Smooth muscle cell of the coronary artery (primary cell): ENCODE measurements at places on chromosomes 1 and 21. TPM values are rescaled to one million over a fixed set of nuclear protein-coding genes. Genes with fewer than 3 reads are reported as not detected.

The C1orf185 gene
- total RNA-seq, result not detected in 2 replicates

The LCE2A gene
- total RNA-seq, result not detected in 2 replicates

The PTPN7 gene
- total RNA-seq, result not detected in 2 replicates

The ZNF670 gene
- total RNA-seq, result 0.23 and 2.0 TPM in 2 replicates

The NCMAP gene
- not detected in 2 replicates for total RNA-seq

The FCRL5 gene
- not detected in 2 replicates for total RNA-seq

The KCNJ6 gene
- under 0.01 and 0.23 TPM in 2 replicates for total RNA-seq

The TAL1 gene
- 0.12 and 0.45 TPM in 2 replicates for total RNA-seq

The SPAG17 gene
- total RNA-seq, result under 0.01 TPM in 1 of 2 replicates, not detected in the other

The SPRR4 gene
- total RNA-seq, result not detected in 2 replicates

The TFF2 gene
- total RNA-seq, result not detected in 2 replicates

The C1orf232 gene
- total RNA-seq, result not detected in 2 replicates

The BEST4 gene
- total RNA-seq, result 0.08 TPM in 1 of 2 replicates, not detected in the other

The SPATA21 gene
- total RNA-seq, result not detected in 2 replicates

The ARID1A gene
- total RNA-seq, result 6.3 and 8.3 TPM in 2 replicates

The FMO5 gene
- 0.75 and 1.2 TPM in 2 replicates for total RNA-seq

The C1orf174 gene
- 32.2 and 39.8 TPM in 2 replicates for total RNA-seq

The TTLL10 gene
- not detected in 2 replicates for total RNA-seq

The DUSP23 gene
- 14.4 and 40.7 TPM in 2 replicates for total RNA-seq

The TNFRSF1B gene
- 0.68 and 4.7 TPM in 2 replicates for total RNA-seq

The TTC22 gene
- total RNA-seq, result not detected in 2 replicates

The TOMM40L gene
- 8.7 and 11.7 TPM in 2 replicates for total RNA-seq

The PKLR gene
- total RNA-seq, result not detected in 2 replicates

The GSTM1 gene
- total RNA-seq, result 6.1 and 8.8 TPM in 2 replicates

The SLAMF8 gene
- total RNA-seq, result not detected in 2 replicates

The SYCP1 gene
- not detected in 2 replicates for total RNA-seq

The GPR3 gene
- total RNA-seq, result under 0.01 and 0.30 TPM in 2 replicates

The UMODL1 gene
- under 0.01 TPM in 1 of 2 replicates, not detected in the other for total RNA-seq

The SMPDL3B gene
- 0.08 and 0.12 TPM in 2 replicates for total RNA-seq

The ZRANB2 gene
- total RNA-seq, result 15.3 and 27.4 TPM in 2 replicates

The C1orf141 gene
- total RNA-seq, result not detected in 2 replicates

The BGLAP gene
- total RNA-seq, result 0.23 TPM in 1 of 2 replicates, not detected in the other

The PRDM16 gene
- 3.6 and 11.4 TPM in 2 replicates for total RNA-seq

The KISS1 gene
- total RNA-seq, result 0.38 TPM in 1 of 2 replicates, not detected in the other

The SPRR2B gene
- not detected in 2 replicates for total RNA-seq

The FAM72B gene
- 0.90 and 2.1 TPM in 2 replicates for total RNA-seq

The RGS8 gene
- total RNA-seq, result not detected in 2 replicates

The PCBP3 gene
- 10.8 TPM in 1 of 2 replicates, not detected in the other for total RNA-seq

The TRIM67 gene
- 0.23 TPM in 1 of 2 replicates, not detected in the other for total RNA-seq

The TMEM52 gene
- total RNA-seq, result not detected in 2 replicates

The OR14I1 gene
- total RNA-seq, result not detected in 2 replicates

The WASF2 gene
- total RNA-seq, result 9.5 and 13.8 TPM in 2 replicates

The EPHA10 gene
- total RNA-seq, result not detected in 2 replicates

The TFAP2E gene
- total RNA-seq, result 0.08 TPM in 1 of 2 replicates, not detected in the other

The TDRD5 gene
- total RNA-seq, result not detected in 2 replicates

The TOR3A gene
- 14.5 and 30.3 TPM in 2 replicates for total RNA-seq

The LRRC71 gene
- 0.08 TPM in 1 of 2 replicates, not detected in the other for total RNA-seq

The USP21 gene
- 4.2 and 4.7 TPM in 2 replicates for total RNA-seq

The TSACC gene
- not detected in 2 replicates for total RNA-seq

The CA6 gene
- not detected in 2 replicates for total RNA-seq

The HAO2 gene
- 2.0 TPM in 1 of 2 replicates, not detected in the other for total RNA-seq
